NCI-H748 treated with DMSO at 0.1 percent for 48 hours (cell line): ENCODE measurements at places on chromosomes 1 and 21.
A peak's percentile ranks its signal among the peaks of the same experiment; 100 is the strongest.

DNA sequence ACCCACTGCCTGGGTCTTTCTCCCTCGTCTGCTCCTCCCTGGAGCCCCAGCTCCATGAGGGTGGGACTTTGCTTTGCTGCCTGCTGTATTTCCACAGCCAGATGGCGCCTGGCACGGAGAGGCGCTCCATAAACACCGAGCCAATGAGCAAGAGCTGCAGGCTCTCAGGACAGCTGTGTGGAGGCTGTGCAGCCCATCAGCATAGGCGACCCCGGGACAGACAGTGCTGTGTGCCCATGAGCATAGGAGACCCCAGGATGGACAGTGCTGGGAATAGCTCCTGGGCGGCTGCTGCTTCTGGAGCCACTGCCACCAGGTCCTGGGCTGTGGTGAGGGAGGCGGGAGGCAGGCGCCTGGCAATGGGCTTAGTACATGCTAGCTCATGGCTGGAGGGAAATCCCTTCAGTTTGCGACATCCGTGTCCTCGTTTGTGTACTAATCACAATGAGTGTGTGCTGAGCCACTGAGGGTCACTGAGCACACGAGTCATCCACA is 29.2 kb downstream of the CEP104 start:
- DNase-seq = no peak

DNA sequence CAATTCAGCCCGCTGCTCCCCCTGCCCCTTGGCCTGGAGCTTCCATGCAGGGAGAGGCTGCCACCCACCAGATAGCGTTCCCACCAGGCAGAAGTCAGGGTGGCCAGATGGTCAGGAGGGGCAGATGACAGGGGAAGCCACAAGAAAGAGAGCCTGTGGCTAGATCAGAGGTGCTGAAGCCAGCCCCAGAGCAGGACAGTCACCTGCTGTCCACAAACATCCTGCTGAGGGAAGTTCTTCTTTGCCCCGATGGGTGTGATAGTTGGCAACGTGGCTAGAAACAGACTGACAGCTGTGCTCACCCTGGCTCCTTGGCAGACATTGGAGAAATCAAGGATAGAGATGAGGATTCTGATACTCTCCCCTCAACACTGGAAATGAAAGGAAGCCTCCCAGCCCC is 27.2 kb upstream of the SRP9 start:
- no peak for DNase-seq

- DNase-seq = no peak
Observed at GRCh38 chr1:10338611-10339010, 60.3 kb upstream of the PGD start.

- no peak for DNase-seq
Observed at GRCh38 chr1:230972855-230973271, 5.8 kb downstream of the TTC13 start.

DNA sequence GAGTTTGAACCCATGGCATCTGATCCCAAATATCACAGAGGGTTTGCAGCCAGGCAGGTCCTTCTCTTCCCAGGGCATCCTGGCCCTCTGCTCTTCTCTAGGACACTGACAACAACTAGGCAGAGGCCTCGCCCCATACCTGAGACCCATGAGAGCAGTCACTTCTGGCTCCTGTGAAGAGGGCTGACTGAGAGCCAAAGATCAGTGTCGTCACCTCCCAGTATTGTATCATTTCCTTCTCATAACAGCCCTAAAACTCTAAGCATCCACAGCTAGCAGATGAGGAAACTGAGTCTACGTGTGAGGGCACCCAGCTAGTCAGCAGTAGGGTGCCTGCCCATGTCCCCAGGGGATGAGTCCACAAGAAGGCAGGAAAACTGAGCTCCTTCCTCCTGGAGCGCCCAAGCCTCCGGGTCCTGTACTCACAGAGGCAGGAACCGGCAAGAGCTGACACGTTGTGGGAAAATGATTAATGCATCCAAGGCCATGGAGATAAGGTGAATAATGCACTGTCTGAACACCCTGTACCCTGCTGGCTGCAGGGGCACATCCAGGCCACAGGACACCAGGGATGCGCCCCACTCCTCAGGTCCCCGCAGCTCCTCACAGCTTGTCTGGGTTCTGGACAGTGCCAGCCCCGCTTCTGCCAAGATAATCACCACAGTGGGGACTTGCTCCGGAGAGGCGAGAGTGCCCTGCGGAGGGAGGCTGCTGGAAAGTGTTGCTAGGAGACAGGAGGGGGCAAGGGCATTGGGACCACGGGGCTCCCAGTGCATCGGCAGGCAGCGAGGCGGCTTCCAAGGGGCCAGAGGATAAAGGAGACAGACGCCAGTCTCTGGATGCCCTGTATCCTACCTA is 340.0 kb downstream of the NPHP4 start:
- DNase-seq = no peak

- no peak for DNase-seq
Observed at GRCh38 chr1:24020025-24020424, 39.9 kb upstream of the SRSF10 start.

DNA sequence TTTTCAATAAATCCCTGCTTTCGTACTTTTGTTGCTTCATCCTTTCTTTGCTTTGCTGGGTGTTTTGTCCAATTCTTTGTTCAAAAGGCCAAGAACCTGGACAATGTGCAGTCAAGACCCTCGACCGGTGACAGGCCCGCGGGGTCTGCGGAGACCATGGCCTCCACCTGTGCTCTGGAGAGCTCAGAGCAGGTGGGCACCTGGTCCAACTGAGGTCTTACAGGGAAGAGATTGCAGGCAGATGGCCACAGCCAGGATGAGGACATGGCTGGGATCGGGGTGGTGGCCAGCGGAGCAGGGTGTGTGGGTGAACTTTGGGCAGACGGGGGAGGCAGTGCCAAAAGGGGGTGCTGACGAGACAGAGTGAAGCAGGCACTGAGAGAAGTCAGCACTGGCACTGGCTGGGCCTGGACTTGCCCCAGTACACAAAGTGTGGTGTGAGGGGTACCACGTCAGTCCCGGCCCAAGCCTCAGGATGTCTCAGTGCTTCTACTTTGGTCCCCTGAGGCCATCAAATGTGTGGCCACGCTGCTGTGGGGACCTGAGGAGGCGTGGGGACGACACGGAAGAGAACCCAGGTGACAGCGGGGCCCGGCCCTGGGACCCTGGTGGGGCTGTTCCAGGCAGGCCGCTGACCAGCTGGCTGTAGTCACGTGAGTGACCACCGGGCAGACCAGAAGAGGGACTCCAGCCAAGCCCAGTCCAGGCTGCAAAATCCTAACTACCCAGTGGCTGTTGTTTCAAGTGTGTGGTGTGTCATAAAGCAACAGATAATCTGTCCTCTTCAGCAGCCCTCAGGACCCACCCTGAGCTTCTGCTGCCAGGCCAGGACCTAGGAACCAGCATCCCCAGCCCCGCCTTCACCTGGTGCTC is 10.4 kb upstream of the CCDC27 start:
- DNase-seq = no peak

DNA sequence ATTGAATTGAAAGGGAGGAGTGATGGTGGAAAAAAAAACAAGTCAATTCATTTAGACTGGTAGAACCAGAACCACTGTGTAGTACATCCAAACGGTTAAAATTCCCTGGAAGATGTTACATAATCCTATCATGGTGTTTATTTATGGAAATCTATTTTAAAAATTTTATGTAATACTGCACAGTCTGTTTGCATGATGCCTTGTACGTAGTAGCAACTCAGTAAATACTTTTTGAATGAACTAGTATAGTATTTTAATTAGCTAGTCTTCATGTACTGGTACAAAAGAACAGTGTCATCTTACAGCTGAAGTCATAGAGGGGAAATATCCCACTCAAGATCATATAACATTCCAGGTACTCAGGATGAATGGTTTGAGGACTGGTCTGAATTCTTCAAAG is 27.0 kb upstream of the IER5 start:
- DNase-seq = no peak

DNA sequence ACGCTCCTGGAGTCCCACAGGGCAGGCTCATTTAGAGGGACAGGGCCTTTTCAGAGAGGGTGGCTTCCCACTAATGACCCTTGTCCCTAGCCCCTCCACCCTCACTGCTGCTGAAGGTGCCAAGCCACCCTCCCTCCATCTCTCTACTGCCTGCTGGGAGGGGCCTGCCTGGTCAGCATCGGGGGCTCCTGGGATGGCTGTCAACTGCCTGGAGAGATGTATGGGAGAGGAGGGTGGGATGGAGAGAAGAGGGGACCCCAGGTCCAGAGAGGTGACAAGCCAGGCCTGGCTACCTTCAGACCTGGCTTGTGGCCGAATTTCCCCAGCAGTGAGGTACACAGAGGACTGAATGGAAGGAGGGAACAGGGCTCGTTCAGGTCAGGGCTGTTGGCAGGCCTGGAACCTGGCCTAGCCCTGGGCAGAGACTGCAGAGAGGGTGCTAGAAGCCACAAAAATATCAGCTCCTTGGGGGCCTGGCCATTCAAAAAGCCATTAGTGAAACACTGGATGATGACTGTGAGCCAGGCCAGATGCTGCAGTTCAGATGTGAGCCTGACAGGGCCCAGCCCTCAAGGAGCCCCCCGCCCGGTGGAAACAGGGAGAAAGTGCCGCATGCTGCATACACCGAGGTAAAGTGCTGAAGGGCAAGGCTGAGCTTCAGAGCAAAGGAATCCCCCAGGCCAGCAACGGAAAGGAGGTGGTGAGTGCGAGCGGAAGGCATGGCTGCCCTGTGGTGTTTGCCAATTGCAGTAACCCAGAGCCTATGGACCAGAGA is 20.0 kb downstream of the MMEL1 start:
- no peak for DNase-seq

DNA sequence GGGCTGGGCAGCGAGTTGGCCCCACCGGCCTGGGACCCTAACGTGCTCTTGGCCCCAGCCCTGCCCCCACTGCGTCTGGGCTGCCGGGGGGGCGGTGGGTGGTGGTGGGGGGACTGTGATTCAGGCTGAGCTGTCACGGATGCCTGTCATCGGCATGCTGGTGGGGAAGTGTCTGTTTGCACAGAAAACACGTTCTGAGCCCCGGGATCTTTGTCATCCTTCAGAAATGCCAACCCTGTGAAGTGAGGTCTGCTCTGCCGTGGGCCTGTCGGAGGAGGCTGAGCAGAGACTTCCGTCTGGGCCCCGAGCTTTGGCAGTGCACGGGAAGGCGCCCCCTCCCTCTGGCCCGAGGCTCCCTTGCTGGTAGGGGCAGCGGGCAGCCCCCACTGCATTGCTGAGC is 24.3 kb upstream of the PLCH2 start:
- no peak for DNase-seq

DNA sequence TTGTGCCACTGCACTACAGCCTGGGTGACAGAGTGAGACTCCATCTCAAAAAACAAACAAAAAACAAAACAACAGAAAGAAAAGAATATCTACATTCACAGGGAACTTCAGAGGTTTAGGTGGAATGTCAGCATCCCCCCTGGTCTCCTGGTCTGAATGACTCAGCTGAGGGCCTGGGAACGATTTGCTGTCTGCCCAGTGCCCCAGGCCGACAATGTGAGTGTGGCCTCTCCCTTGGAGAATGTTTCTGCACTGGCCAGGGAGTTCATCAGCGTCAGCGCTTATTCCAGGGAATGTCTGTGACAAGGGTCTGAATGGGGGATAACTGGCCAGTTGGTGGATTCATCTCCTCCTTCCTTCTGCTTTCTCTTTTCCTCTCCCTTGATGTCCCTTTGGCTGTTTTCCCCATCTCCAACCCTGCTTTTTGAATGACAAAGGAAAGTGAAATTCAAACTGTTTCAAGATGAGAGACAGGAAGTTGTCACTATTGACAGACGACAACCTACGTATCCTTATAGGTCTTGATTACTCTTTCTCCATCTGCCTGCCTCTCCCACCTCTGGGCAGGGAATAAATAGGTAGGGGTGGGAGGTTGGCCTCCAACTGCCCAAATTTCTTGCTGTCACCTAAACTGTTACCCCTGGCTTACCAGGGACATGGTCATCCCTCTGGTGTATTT is 213.1 kb downstream of the HHAT start:
- no peak for DNase-seq

- DNase-seq = peak; percentile 8
Observed at GRCh38 chr1:162697140-162697895, 65.1 kb downstream of the DDR2 start.

- no peak for DNase-seq
Observed at GRCh38 chr1:1921459-1921862, 2.4 kb upstream of the TMEM52 start.
